Esophagus squamous epithelium (tissue), 5 donors: ENCODE measurements at places on chromosomes 16 and 17. TPM values are rescaled to one million over a fixed set of nuclear protein-coding genes. Genes with fewer than 3 reads are reported as not detected.

Gene GFER
- 8.6 TPM for total RNA-seq

Gene ARHGAP27
- 146 TPM for total RNA-seq

Gene PRR11
- total RNA-seq = 5.1 TPM

Gene ABCA6
- 52.1 TPM for total RNA-seq

Gene CNTNAP4
- not detected for total RNA-seq

Gene CDH3
- 192 TPM for total RNA-seq

DNA sequence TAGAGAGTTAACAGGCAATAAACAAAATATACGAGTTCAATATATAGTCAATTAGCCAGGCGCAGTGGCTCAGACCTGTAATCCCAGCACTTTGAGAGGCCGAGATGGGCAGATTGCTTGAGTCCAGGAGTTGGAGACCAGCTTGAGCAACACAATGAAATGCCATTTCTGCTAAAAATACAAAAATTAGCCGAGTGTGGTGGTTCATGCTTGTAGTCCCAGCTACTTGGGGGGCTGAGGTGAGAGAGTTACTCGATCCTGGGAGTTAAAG, 69.8 kb upstream of the TOB1 start:
- no peak overlapping the region for H3K4me3 ChIP-seq
- H3K4me1 ChIP-seq = peaks cover 20% of the 10 kb centered on the region
- H3K36me3 ChIP-seq = no peaks in the 10 kb centered on the region
- no peaks in the 10 kb centered on the region for H3K27me3 ChIP-seq
- DNase-seq = no peak

DNA sequence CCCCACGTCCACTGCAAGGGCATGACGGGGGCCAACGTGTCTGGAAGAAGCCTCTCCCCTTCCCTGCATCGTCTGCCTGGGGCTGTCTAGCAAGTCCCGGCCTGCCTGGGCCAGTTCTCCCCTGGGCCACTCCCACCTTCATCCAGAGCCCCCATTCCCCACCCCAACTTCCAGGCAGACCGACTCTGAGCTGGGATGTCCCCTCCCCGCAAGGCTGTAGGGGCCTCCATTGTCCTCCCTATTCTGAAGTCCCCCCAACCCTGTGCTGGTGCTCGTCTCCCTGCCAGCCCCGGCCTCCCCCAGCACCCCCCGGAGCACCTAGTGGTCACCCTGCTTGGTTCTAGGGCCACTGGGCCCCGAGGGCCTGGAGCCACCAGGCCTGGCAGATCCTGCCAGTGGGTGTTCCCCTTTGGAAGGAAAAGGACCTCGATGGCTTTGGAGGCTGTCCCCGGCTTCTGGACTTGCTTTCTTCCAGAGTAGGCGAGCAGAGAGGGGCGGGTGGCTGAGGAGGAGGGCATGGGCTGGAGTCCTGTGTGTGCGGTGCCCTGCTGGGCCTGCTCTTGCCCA, 4.8 kb downstream of the GLIS2 start:
- peaks cover 34% of the 10 kb centered on the region for H3K27me3 ChIP-seq
- no peak overlapping the region for H3K4me3 ChIP-seq
- H3K36me3 ChIP-seq = no peaks in the 10 kb centered on the region
- H3K27ac ChIP-seq = peak overlapping the region; percentile 98
- H3K4me1 ChIP-seq = peaks cover 68% of the 10 kb centered on the region
- no peak for DNase-seq

- H3K27me3 ChIP-seq = peaks cover 15% of the 10 kb centered on the region
- H3K36me3 ChIP-seq = peaks cover 17% of the 10 kb centered on the region
- H3K4me1 ChIP-seq = no peaks in the 10 kb centered on the region
- H3K4me3 ChIP-seq = no peak overlapping the region
These were observed 4.9 kb downstream of the TPSG1 start for GRCh38 chr16:1220098-1220728.
